ENCODE measurements at places on chromosomes 5 and 9.

DNA sequence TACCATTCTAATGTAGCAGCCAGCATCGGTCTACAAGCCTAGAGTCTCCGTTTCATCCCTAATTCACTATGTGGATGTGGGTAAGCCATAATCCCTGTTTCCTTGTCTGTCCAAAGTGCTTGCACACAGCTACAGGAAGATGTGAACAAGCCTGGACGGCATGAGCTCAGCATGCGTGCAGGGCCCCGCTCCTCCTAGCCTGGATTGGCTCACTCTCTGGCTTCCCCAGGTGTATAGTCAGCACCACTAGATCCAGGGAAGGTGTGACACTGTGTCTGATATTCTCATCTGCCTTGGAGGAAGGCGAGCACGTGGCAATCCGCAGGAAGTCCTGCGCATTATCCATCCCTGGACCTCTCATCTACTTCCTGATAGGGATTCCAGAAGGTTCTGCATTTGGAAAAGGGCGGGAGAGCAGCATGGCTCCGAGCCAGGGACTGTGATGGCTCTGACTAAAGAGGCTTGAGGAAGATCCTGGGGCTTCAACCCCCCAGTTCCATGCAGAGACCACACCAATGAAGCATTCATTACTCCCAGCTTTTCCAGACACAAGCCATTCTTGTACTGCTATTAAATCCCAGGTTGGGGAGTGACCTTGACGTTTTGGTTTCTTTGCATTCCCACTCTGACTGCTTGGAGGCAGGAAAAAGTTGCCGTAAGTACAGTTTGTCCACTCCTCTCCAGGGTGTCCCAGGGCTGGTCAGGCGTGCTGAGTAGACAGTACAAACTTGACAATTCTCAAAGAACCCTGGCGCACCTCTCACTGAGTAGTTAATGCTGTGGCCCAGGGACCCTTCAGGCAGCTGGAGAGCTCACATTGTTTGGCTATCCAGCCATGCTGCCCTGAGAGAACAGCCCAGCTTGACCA, 65.6 kb downstream of the PSD2 start:
- DNase-seq: no peak

GRCh38 chr9:69922646-69923045, 102.0 kb downstream of the CFAP95 start:
- DNase-seq: no peak

- DNase-seq: no peak
Measured at GRCh38 chr5:39892708-39893107, 467.9 kb upstream of the DAB2 start.

DNA sequence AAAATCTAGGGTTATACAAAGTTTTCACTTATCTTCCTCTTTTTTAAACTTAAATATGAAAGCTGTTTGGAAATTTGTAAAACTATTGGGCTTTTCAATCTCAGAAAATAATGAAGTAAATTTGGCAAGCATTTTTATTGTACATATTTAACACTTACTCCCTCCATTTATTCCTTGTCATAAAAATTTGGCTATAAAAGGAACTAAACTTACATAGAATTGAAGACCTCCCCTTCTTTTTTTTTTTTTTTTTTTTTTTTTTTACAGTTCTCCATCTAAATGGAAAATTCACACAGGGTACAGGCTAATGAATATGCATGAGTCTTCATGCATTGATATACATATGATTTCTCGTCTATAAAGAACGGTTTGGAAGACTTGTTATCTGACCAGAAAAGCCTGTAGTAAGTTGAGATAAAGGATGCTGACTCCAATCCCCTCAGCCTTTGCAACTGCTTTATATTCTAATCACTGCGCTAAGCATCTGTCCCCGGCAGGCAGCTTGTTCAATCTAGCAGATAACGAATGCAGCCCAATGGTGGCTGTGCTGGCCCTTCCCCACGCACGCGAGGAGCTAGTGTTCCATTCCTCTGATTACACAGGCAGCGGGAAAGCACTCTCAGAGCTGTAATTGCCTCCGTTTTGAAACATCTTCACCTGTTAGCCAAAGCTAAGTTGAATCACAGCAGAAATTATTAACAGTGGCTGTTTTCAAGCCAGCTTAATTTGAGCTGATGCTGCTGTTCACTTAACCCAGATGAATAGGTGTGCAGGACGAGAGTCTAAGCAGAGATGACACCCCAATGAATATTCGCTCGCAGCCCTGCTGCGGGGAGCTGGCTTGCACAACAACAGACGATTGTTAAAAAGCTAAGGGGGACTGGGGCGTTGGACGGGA, 453.8 kb upstream of the ZNF608 start:
- no peak for DNase-seq

DNA sequence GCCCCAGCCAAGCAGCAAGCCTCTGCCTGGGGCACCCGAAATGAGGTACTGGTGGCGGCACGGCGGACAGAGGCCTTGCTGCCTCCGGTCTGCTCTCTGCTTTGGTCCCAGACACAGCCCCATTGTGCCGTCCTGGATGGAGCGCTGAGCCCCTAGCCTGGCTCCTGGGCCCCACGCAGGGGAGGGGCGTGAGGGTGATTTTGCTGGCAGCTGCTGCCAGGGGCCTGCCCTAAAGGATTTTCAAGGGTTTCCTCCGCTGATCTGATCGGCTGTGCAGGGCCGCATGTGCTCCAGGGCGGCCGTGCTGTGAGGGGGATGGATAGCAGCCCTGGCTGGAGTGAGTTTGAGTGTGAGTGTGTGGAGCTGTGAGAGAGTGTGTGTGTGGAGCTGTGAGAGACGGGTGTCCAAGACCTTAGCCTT, 1.3 kb downstream of the GPSM1 start:
- peak; percentile 42 for DNase-seq

DNA sequence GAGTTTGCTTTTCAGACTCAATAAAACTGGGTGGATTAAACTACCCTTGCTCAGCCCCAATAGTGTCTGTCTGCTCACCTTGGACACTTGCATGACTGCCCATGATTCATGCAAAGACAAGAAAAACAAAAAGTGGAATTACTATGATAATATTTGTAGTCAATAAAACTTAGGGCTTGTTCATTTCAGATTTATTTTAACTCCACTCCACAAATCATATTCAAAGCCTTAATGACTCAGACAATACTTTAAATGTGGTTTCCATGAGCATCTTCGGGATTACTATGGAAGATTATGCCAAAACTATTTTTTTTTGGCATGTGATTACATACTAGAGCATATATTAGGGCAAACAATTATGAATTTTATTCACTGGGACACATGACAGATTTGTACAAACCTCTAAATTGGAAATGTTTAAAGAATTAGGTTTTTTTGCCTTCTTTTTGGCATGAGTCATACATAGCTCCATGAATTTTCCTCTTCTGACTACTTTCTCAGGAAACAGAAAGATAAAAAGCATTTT, 468.9 kb downstream of the ACTL7B start:
- DNase-seq: no peak

- no peak for DNase-seq
Measured at GRCh38 chr9:69145144-69145715, 28.8 kb upstream of the TJP2 start.

- no peak for DNase-seq
Measured at GRCh38 chr5:491856-492155, 32.4 kb downstream of the SLC9A3 start.

- DNase-seq: no peak
Measured at GRCh38 chr9:14245901-14246525, 67.9 kb downstream of the NFIB start.

GRCh38 chr5:43115968-43116367, 4.7 kb upstream of the ZNF131 start:
- DNase-seq: no peak

GRCh38 chr9:135552698-135553171, 6.8 kb downstream of the OBP2A start:
- no peak for DNase-seq

DNA sequence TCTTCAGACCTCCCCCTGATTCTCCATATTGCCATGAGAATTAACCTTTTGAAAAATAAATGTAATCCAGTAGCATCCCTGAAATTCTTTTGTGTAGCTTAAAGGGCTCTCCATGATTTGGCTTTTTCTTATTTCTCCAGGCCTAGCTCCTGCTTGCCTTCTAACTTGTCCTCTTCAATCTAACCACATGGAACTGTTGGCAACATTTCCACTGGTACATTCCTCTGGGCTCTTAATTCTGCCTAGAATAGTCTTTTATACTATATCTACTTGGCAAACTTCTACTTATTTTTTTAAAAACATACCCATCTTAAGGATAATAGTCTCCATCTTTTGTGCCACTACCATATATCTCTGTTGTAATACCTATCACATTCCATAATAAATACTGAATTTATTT, 54.1 kb downstream of the GNG10 start:
- no peak for DNase-seq

- DNase-seq: no peak
Measured at GRCh38 chr5:139812836-139813805, 17.5 kb downstream of the PSD2 start.

DNA sequence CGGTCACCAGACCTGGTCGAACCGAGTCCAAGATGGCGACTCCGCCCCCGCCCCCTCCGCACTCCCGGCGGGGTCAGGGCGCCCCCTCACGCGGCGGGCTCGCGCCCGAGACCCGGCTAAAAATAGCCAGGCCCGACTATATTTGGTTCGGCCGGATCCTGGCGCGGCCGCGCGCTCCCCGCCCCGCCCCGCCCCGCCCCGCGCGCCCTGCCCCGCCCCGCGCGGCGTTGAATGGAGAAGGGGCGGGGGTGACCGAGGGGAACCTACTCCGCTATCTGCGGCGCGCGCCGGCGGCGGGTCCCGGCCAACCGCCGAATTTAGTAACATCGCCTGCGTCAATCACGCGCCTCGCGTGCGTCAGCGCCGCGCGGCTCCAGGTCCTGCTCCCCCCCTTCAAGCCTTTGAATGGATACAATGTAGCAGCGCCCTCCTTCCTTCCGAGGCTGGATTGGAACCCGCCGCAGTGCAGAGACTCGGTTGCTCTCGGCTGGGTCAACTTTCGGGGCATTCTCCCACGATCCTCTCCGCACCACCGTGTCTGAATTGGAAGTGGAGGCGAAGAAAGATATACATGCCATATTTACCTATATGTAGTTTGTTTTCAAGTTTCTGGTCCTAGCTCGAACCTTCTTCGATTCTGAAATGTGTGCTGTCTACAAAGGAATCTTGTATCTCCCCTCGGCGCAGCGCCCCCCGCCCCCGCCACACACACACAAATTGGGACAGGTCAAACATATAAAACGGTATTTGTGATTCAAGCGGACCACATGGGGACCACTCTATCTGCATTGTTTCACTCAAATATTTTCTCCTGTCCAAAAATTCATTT, 1.6 kb upstream of the NR4A3 start:
- peak; percentile 93 for DNase-seq

- no peak for DNase-seq
Measured at GRCh38 chr5:71907001-71907588, 188.0 kb downstream of the CARTPT start.

DNA sequence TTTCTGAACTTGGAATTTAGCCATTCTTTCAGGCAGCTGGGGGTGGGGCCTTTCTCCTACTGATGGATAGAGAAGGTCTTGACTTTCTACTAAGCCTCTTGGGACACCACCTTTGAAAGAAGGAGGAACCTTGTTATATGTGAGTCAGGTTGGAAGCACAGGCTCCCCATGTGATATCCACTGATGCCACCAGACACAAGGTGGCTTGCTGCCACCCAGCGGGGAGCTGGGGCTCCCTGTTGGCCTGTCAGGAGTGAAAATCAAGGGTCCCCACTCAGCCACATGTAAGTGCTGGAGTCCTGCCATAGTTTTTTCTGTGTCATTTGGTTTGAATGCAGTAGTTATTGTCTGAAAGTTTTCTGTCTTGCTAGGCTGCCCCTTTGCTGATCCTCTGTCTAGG, 252.4 kb upstream of the NFIL3 start:
- DNase-seq: no peak

GRCh38 chr9:90741036-90741435, 60.6 kb upstream of the SYK start:
- DNase-seq: no peak

GRCh38 chr9:134521817-134522501, 119.6 kb upstream of the COL5A1 start:
- no peak for DNase-seq

- DNase-seq: peak; percentile 49
Measured at GRCh38 chr9:38432922-38433510, 8.8 kb upstream of the IGFBPL1 start.

DNA sequence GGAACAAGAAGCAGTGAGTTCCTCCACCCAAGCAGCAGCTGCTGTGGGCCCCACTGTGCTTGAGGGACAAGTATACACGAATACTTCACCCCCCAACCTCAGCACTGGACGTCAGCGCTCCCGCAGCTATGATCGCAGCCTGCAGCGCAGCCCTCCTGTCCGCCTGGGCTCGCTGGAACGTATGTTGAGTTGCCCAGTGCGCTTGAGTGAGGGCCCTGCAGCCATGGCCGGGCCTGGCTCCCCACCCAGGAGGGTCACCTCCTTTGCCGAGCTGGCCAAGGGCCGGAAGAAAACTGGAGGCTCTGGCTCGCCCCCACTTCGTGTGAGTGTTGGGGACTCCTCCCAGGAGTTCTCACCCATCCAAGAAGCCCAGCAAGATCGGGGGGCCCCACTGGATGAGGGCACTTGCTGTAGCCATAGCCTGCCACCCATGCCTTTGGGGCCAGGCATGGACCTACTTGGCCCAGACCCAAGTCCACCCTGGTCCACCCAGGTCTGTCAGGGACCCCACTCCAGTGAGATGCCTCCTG, 57.1 kb upstream of the TESK1 start:
- DNase-seq: no peak

DNA sequence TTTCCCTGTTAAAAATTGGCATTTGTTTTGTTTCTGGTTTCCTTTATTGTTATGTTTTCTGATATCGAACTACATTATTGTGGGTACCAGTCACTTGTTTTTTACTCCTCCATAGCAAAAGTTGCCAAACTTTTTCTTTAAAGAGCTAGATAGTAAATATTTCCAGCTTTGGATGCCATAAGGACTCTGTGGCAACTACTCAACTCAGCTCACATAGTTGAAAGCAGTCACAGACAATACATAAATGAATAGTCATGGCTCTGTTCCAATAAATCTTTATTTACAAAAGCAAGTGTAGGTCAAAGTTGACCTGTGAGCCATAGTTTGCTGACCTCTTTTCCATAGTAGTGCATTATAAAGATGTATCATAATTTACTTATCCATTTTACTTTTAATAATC, 305.0 kb downstream of the RASEF start:
- DNase-seq: no peak

DNA sequence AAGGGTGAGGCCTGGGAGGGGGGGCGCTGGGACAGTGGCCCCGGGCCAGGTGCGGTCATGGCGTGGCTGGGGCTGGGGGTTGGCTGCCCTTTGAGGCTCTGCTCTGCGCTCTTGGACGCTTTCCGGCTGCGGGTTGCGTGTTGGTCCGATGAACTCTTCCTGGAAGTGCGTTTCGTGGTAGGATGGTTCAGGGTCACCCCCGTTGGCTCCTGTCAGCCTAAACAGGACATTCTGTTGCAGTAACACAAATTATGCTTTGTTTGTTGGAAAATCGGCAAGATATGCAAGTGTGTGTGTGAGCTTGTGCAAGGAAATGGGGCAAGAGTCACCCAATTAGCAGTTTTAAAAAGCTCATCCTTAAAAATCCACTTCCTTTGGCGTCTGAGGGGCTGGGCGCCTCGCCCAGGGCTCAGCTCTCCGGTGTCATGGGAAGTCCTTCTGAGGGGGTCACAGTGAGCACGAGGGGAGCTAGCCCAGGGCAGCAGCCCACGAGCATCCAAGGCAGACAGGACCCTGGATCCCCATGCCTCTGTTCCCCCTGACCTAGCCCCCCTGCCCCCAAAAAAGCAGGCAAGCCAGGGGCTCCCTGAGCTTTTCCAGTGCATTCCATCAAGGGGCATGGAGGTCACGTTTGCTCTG, 22.2 kb upstream of the RNU6ATAC start:
- no peak for DNase-seq
